NCI-H1436 treated with DMSO at 0.1 percent for 48 hours (cell line): ENCODE measurements at places on chromosomes 1 and 21.

GRCh38 chr1:61636376-61636775 is 88.6 kb downstream of the TM2D1 start:
- no peak for DNase-seq

DNA sequence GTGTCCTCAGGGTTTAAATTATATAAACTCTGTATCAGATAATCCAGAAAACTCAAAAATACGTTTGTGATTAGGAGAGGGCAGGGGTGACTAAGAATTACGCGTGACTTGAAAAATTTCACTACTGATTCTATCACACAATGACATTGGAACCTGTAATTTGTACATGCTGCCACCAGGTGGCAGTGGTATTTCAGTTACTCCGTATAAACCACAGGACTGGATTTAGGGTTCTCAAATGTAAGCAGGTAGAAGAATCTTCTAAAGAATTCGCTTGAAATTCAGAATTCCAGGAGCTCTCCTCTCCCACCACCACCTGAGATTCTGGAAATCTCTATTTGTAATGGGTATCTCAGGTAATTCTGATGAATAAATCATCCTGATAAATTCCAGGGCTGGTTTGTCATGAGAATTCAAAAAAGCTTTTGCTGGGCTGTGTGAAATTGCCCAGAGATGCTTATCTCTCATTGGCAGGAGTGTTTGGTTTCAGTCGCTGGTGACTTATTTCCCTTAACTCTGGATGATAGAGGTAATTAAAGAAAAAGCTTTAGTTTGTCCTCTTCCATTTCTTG is 1.7 kb upstream of the KRTAP7-1 start:
- DNase-seq: no peak

DNA sequence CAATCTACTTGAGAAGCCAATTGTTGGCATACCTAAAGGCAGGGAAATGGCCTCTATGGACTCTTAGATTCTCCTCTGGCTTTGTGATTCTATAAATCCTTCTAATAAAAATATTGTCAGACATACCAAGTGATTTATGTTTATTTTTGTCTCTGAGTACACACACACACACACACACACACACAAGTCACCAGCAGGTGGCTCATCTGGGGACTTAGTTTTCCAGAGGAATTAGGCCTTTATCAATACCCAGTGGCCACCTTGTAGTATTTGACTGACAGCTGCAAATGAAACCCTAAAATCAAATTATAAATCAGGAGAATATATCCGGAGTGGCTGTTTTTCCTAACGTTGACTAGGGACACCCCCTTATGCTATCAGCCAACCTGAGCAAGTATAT is 258.5 kb downstream of the BRINP2 start:
- DNase-seq: no peak

GRCh38 chr1:1752636-1753606 is 25.3 kb downstream of the NADK start:
- no peak for DNase-seq

- DNase-seq: peak; percentile 47
Observed at GRCh38 chr1:229625915-229626831, at the start of the genes TAF5L and URB2. TSS of gene TAF5L (minus strand) at chr1:229626122. CDS start at chr1:229614482, 11,640 bp downstream. TSS of gene URB2 (plus strand) at chr1:229626247. CDS start at chr1:229627634, 1,387 bp downstream.

GRCh38 chr1:154170547-154171222 is 15.8 kb upstream of the NUP210L start:
- no peak for DNase-seq

- no peak for DNase-seq
Observed at GRCh38 chr1:234307726-234308125, 65.5 kb upstream of the COA6 start.

GRCh38 chr1:25168193-25169071 is 63.9 kb downstream of the SYF2 start:
- DNase-seq: no peak

GRCh38 chr1:193919827-193920226 is 733.4 kb upstream of the B3GALT2 start:
- no peak for DNase-seq

- DNase-seq: no peak
Observed at GRCh38 chr1:63651161-63651701, 58.0 kb downstream of the PGM1 start.

- no peak for DNase-seq
Observed at GRCh38 chr1:8913457-8913856, 32.2 kb upstream of the CA6 start.

DNA sequence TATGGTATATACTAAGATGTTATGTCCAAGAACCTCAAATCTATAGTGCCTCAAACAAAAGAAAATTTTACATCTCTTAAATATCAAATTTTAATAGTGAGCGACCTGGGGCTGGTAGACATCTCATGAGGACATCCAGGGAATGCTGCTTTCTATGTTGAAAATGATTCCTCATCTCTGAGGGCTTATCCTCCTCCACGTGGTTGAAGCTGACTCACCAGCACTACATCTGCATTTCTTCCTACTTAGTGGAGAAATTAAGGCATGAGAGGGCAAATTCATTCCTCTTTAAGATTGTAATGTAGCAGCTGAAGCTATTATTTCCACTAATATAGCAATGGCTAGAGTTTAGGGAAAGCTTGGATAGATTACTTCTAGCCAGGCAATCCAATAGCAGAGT is 529.5 kb downstream of the COL11A1 start:
- no peak for DNase-seq

DNA sequence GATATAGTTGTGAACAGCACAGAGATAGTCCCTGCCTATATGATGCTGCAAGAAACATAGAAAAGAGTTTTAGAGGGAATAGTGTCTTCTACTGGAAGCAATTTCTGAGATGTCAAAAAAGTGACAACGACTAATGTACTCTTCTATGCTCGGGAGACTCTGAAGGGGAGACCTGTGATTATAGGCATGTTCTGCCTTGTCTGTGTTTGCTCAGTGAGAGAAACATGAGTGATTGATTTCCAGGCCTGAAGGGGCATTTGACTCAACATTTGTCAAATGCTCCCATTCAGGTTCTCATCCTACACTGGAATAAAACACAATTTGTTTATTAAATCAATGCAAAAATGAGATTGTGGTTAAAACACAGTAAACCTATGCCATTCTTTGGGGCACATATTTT is 131.8 kb downstream of the CTH start:
- DNase-seq: peak; percentile 34

GRCh38 chr1:8651236-8651890 is 166.1 kb downstream of the RERE start:
- no peak for DNase-seq

- no peak for DNase-seq
Observed at GRCh38 chr1:207990876-207991582, 80.1 kb upstream of the CD34 start.

DNA sequence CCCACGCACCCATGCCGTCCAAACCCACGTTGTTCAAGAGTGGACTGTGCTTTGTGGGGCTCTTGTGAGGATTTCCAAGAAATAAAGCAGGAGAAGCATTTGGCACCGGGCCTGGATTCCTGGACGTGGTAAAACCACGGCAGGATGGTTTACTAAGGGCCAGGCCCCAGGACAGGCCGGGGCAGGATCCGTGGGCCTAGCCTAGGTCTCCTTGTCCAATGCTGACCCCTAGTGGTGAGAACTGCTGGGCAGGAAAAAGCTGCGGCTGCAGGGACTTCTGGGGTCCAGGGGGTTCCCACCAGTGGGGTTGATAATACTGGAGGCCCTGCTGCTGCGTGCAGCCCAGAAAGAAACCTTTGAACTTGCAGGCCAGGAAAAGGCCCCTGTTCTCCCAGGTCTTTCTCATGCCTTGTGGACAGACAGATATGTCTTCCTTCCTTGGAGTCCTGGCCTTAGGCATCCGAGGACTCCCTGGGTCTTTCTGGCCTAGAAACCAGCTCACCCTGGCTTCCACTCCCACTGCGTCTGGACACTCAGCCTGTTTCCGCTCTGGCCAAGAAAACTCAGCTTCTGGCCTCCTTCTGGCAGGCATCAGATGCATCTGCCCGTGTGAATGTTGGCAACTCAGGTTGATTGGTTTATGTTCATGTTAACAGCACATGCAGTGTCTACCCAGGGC is 106.9 kb upstream of the TMEM51 start:
- no peak for DNase-seq

DNA sequence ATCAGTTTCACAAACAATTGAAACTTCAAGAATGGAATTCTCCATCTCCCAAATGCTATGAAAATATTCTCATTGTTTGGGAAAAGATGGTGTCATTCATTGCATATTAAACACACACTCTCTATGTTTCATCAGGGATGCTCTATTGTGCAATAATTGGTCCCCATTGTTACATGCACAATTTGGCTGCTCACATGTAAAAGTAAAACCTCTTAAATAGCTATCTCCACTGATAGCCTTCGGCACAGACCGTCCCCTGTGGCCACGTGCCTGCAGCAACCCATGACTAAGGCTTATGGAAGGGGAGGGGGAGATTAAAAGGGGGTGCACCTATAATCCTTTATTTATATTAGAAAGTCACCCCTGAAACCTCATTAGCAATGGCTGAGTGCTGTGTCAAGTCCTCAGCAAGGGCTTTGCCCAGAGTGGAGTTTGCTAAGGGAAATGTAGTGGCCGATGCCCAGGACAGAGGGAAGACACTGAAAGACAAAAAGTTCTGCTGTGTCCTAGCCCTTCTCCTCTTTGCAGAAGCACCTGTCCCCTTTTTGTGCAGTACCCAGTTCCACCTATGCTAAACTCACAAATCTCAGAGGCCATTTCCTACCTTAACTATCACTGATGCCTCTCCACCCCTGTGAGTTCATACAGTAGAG is 309.6 kb upstream of the ESRRG start:
- no peak for DNase-seq

- no peak for DNase-seq
Observed at GRCh38 chr1:20867062-20867461, 80.0 kb upstream of the HP1BP3 start.

DNA sequence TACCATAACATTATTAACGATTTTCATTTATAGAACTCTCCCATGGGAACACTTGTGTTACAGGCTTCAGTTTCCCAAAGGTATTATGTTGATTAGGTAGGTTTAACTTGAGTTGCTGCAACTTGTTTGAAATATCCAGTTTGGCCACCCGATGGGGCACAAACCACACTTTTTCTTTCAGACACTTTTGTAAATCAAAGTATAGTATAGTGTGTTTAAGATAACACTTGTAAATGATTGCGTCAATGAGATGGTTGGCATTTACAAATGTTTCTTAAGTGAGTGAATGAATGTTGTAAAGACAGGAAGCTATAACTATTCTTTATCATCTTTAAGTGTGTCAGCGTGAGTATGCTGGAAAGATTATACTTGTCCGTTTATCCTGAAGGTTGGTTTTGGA is 4.3 kb downstream of the XPR1 start:
- no peak for DNase-seq

GRCh38 chr1:27536010-27536757 is 46.2 kb upstream of the WASF2 start:
- DNase-seq: no peak

- DNase-seq: no peak
Observed at GRCh38 chr1:178025613-178026356, 55.9 kb upstream of the SEC16B start.

GRCh38 chr1:22525211-22525610 is 38.1 kb upstream of the EPHA8 start:
- DNase-seq: no peak

DNA sequence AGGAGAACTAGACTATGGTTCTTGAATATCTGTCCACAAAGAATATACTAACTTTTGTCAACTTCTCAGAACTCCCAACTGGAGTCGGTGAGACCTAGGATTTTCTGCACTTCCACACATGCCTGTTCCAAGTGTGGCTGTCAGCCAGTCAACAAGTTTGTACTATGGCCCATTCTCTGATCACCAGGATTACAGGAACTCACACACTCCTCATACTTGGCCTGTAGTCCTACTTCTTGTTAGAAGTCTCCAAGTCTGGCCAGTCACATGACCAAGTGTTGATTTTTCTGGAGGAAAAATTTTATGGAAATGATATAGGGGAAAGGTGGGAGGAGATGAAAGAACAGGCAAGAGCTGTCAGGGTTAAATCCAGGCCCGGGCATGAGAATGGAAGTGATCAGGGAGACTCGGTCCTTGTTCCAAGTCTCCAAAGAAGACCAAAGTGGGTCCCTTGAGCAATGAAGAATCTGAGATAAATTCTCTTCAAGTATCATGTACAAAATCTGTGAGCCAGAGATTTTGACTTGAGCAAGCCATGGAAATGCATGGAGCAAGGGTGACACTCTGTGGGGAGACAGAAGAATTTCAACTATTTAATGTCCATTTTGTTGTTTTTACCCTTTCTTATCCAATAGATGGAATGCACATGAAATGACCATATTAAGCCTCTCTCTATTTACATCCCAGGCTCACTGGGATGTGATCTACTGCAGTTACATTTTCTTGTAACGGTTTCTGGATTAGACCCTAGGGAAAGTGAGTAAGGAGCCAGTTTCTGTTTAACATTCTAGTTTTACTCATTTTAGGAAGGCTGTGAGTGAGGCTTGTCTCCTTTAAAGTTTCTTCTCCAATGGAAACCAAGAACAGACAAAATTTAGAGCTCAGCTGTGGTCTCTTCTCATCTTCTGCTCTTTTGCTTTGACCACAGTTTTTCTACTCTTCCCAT is 320.9 kb downstream of the ASTN1 start:
- no peak for DNase-seq

- DNase-seq: no peak
Observed at GRCh38 chr1:75265792-75266191, 131.6 kb downstream of the LHX8 start.

DNA sequence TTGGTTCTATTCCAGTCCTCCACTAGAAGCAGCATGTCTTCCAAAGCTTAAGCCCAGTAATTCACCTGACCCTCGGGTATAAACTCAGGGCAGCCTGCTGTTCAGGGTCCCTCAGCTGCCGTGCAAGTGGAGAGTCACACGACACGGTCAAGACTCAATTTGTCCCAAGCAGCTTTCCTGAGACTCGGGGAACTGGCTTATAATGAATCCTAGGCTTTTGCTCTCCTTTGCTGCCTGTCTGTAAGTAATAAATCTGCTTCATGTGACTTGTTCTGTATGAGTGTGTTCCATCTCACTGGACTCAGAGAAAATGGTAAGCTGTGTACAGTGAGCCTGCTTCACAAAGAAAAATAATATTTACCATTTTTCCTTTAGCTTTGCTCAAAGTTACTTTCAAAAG is 119.8 kb downstream of the CYYR1 start:
- DNase-seq: no peak

DNA sequence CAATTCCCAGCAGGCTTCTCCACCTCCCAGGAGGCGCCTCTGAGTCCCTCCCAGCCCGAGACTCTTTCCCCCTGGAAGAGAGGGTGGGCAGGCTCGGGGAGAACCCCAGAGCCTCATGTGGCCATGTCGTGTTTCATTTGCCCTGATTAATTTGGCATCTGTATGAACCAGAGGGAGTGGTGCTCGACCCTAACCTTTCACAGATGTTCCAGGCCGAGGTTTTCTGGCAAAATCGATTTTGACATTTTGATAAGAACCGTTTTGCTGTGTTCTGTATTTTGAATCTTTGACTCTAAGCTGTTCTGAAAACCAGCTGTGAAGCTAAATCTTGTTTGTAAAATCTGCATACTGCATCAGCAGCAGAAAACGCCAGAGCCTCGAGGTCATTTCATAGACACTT is 367.4 kb downstream of the CAMTA1 start:
- DNase-seq: no peak

DNA sequence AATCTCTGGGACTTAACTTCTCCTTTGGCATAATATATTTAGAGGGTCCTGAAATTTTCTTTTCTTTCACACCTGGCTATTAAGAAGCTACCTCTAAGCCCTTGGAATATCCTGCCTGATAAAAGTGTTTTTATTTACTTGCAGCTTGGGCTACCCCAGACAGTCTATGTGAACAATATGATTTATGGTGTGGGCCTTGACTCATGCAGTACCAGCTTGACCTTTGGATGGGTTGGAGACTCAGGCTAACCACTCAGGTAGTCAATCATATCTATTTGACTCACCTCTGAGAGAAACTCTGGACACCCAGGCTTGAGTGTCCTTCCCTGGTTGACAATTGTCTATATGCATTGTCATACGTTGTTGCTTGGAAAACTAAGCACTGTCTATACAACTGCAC is 13.4 kb upstream of the PGBD2 start:
- DNase-seq: no peak
